ENCODE measurements at places on chromosomes 16 and 17. TPM values are rescaled to one million over a fixed set of nuclear protein-coding genes. Genes with fewer than 3 reads are reported as not detected.

MT1A gene
- 16.4 TPM for total RNA-seq

HMOX2 gene
- 147 TPM for total RNA-seq

DNA sequence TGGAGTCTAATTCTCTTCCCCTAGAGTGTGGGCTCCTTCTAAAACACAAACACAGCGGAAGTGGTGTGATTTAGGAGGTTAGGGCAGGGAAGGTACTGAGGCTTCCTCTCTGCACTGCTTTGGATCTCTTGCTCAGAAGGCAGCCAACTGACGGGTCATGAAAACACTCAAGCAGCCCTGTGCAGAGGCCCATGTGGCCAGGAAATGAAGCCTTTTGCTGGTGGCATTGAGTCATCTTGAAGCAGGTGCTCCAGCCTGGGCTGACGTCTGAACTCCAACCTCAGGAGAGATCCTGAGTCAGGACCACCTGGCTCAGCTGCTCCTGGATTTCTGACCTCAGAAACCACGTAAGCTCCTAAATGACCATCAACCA, 72.9 kb downstream of the MRM1 start:
- no peak for DNase-seq

DNA sequence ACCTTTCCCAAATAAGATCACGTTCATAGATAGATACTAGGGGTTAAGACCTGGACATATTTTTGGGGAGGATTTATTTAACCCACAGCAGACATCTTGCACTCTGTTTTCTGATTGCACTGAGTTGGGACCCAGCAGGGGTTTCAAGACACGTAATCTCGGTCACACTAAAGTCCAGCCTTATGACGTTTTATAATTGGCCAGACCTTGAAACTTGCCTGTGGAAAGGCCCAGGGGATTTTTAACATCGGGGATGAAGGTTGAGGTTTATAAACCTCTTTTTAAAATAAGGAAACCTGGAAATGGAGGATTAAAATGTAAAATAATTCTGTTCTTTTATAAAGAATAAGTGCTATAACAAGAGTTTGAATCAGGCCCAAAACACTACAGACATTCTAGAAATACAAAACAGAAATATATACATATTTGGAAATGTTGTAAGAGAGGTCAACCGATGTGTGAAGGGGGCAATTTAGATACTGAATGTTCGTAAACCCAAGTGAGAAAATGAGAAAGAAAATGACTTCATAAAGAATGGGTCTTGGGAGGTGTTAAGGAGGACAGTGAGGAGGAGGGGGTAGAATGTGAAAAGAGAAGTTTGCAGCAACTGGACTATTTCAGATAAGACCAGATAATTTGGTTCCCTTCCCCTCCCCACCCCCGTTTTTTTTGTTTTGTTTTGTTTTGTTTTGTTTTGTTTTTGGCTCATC, 61.1 kb upstream of the NOL11 start:
- DNase-seq, result no peak

GRCh38 chr17:48012654-48013053, 24.9 kb downstream of the COPZ2 start:
- DNase-seq, result no peak

Measured in glomerular endothelial cell (primary cell).